Daoy (cell line): ENCODE measurements at places on chromosomes 5 and 9. TPM values are rescaled to one million over a fixed set of nuclear protein-coding genes. Genes with fewer than 3 reads are reported as not detected.
A peak's percentile ranks its signal among the peaks of the same experiment; 100 is the strongest.

- DNase-seq = no peak
Observed at GRCh38 chr9:10055886-10056395, 556.9 kb downstream of the PTPRD start.

DNA sequence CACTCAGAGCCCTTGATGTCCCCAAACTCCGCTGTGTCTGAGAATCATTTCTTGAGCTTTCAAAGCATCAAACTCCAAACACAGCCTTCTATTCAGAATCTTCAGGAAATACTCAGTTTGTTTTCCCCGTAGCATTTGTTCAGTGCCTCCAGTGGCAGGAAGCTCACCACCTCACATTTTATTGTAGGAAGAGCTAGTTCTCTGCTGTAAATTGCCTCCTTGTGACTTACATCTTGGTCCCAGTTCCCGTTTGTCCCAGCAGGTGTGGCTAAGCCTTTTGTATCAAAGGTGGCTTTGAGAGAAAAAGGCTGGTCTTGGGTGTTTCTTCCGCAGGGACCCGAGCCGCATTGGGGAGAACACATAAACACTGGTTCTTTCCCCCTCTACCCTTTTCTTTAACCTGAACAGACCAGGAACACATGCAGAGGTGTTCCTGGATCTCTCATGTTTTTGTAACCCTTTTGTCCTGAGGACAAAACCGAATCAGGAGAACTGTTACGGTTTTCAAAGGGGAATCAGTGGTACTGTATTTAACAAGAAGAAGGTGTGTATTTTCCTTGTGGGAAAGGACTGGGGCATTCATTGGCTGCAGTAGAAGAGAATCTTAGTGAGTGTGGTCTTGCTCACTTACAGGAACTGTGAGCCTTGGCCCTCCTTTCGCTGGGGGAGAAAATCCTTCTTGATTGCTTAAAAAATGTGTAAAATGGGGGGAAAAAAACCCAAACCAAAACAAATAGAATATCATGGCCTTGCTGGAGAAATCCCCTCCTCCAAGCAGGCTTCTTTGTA, 1.9 kb downstream of the OSMR start:
- DNase-seq = no peak

- DNase-seq = no peak
Observed at GRCh38 chr5:101393795-101394450, 490.8 kb upstream of the ST8SIA4 start.

GRCh38 chr9:114096041-114096511, 3.0 kb downstream of the KIF12 start:
- DNase-seq = no peak

GRCh38 chr9:133930682-133931485, 61.2 kb downstream of the VAV2 start:
- no peak for DNase-seq

- DNase-seq = peak; percentile 34
Observed at GRCh38 chr9:8823131-8823895, 1023.7 kb upstream of the DMAC1 start.

- no peak for DNase-seq
Observed at GRCh38 chr9:80410106-80410505, 838.3 kb downstream of the TLE4 start.

GRCh38 chr5:169197343-169197742, 103.6 kb downstream of the SLIT3 start:
- DNase-seq = no peak

GRCh38 chr5:38463634-38464521, 92.6 kb downstream of the LIFR start:
- DNase-seq = peak; percentile 81

DNA sequence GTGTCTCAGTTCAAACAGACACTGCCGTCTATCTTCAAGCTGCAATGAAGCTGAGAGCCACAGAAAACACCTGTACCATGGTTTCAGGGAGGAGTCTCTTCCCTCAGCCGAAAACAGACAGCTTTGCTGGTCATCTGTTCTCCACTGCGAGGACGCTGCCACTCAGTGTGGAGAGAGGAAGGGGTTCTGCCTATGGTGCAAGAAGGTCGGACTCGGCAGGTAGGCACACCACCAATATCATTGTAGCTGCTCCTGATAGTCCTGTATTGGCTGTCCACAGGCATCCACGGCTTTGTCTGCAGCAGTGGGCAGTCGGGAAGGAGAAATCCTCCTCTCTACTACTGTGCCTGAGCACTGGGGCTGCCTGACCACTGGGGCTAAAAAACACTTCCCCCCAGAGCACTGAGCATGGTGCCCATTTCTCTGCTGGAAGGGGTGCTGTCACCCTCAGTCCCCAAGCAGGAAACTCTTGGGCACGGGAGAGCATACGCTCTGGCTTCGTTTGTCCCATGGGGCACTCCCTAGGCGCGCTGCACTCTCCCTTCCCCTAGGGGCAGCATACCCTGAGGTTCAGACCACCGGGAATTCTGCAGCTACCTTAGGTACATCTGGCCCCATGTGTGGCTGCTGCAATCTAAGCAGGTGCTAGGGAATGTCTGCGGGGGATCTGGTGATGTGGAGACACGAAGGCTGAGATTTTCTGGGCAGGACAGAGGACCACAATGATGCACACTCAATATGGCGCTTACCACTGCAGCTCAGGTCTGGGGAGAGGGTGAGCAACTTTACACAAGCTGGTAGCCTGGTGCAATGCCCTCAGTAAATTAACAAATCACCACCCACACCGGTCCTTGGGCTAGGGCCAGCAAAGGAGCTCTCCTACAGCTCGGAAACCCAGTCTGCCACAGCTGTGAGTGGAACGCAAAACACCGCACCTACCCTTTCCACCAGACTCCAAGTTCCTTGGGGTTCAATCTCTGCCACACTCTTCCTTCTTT, 880.9 kb upstream of the SEMA6A start:
- DNase-seq = no peak

- DNase-seq = peak; percentile 83
Observed at GRCh38 chr9:85401998-85402397, 339.8 kb downstream of the AGTPBP1 start.

DNA sequence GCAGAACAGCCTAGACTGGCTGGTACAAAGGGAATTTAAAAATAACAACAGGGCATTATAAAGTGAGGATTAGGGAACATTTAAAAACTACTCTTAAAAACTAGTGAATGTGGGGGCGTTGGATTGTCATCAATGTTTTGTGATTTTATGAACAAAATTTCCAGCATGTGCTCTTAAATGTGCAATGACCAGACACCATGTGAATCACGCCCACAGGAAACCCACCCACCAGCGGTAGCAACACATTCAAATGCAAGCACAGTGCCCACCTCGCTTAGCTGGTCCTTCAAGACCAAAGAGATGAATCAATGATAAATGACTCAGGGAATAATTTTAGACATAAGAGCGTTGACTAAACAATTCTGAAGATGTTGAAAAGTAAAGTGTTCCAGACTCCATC, 40.9 kb downstream of the S1PR3 start:
- no peak for DNase-seq

GRCh38 chr9:116154334-116154975, 864 bp downstream of the PAPPA start:
- peak; percentile 53 for DNase-seq

DNA sequence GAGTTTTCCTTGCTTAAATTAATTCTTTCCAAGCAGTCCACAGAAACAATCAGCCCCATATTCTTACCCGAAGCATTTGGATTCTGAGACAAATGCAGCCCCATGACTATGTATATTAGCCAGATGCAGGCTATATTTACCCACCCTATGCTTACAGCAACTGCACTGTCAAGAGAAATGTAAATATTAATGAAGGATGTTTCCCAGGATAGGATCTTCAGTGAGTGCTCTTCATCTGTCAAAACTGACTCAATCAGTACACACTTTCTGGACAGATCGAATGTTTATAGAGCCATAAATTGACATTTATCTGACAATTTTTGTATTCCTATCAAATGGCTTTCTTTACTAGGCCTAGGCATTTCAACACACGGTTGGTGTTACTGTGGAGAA, 725.3 kb upstream of the SEMA6A start:
- DNase-seq = no peak

- DNase-seq = no peak
Observed at GRCh38 chr9:32584784-32585183, 11.8 kb upstream of the NDUFB6 start.

- no peak for DNase-seq
Observed at GRCh38 chr9:85478847-85479246, 262.9 kb downstream of the AGTPBP1 start.

DNA sequence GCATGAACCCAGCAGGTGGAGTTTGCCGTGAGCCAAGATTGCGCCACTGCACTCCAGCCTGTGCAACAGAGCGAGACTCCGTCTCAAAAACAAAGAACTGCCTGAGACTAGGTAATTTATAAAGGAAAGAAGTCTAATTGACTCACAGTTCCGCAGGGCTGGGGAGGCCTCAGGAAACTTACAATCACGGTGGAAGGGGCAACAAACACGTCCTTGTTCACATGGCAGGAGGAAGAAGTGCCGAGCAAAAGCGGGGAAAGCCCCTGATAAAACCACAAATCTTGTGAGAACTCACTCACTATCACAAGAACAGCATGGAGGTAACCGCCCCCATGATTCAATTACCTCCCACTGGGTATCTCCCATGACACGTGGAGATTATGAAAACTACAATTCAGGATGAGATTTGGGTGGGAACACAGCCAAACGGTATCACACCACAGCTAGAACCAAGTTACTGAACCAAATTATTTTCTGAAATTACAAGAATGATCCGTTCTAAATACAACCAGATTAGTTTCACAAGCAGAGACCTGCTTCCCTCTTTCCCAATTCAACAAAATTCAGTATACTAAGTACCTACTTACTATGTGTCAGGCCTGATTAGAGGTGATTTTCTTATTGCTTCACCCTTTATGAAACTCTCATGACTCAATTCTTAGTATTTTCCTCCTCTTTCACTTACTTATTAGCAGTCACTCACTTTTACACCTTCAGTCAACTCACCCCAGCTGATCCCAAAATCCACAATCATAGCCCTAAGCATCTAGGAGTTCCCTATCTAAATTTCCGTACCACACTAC, 8.4 kb downstream of the UBTD2 start:
- peak; percentile 65 for DNase-seq

GRCh38 chr5:123705741-123706140, 193.8 kb downstream of the CSNK1G3 start:
- DNase-seq = no peak

- DNase-seq = no peak
Observed at GRCh38 chr5:31047621-31048020, 145.9 kb upstream of the CDH6 start.

- no peak for DNase-seq
Observed at GRCh38 chr5:178473854-178474253, 116.3 kb downstream of the COL23A1 start.

DNA sequence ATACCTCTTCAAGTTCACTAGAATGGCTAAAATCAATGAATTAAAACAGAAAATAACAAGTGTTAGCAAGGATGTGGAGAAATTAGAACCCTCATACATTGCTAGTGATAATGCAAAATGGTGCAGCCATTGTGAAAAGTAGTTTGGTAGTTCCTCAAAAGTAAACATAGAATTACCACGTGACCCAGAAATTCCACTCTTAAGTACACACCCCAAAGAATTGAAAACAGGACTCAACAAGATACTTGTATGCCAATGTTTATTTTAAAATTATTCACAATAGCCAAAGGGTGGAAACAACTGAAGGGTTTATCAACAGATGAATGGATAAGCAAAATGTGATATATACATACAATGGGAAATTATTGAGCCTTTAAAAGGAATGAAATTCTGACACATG, 70.3 kb downstream of the BARX1 start:
- DNase-seq = no peak

GRCh38 chr9:27487927-27488326, 36.2 kb upstream of the IFNK start:
- no peak for DNase-seq

- no peak for DNase-seq
Observed at GRCh38 chr9:90064971-90065370, 460.2 kb downstream of the GADD45G start.

DNA sequence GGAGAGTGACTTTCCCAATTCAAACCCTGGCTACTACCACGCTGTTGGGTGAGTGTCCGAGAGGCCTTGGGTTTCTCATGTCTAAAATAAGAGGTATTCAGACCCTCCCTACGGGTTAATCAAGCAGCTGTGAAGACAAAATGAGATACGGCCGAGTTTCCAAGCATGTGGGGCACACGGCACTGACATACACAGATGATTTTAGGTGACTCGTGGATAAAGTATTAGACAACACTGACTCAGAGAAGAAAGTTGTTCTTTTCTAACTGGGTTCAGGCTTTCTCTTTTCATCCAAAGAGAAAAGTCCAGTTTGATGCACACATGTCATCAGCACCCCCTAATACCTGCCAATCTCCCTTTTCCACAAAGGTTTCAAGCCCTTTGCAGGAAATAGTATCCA, 15.6 kb downstream of the FOXI1 start:
- no peak for DNase-seq

- DNase-seq = no peak
Observed at GRCh38 chr5:109876030-109876725, 186.5 kb downstream of the MAN2A1 start.

DNA sequence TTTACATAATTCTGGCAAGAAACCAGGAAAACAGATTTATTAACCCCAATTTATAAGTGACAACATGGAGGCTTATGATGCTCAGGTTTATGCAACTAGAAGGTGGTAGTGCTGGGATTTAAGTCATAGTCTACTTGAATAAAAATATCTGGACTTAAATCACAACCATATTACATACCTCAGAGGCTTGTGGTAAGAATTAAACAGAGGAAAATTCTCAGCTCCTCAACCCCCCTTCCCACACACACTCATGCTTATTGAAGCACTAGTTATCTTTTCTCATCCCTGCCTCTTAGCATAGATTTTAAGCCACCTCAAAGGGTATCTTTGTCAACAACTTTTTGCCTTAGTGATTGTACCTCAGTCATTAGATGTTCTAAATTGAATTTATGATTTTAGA, 731.0 kb downstream of the PRELID2 start:
- DNase-seq = no peak

GRCh38 chr9:35579130-35579529, 25.9 kb upstream of the TESK1 start:
- no peak for DNase-seq

- peak; percentile 60 for DNase-seq
Observed at GRCh38 chr5:103057208-103058130, 62.5 kb downstream of the GIN1 start.

- DNase-seq = peak; percentile 73
Observed at GRCh38 chr9:72894342-72894741, 58.5 kb downstream of the ALDH1A1 start.

DNA sequence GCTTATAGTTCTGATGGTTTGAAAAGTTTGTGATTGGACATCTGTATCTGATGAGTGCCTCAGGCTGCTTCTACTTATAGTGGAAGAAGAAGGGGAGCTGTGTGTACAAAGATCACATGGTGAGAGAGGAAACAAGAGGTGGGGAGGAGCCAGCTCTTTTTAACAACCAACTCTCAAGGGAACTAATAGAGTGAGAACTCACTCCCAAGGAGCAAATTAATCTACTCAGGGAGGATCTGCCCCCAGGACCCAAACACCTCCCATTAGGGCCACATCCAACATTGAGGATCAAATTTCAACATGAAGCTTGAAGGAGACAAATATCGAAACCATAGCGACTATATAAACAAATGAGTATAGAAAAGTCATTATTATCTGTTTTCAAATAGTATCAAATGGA, 64.7 kb upstream of the PRLR start:
- no peak for DNase-seq

Gene OBP2B
- not detected in 2 replicates for total RNA-seq

Gene PCDHA6
- total RNA-seq = 5.4 and 7.0 TPM in 2 replicates

Gene SMIM33
- not detected in 2 replicates for total RNA-seq

Gene PRR7
- total RNA-seq = 15.7 and 21.4 TPM in 2 replicates

Gene MLANA
- not detected in 2 replicates for total RNA-seq

Gene SPINK6
- total RNA-seq = not detected in 2 replicates

Gene ISOC1
- 35.6 and 37.4 TPM in 2 replicates for total RNA-seq

Gene FOXD4L4
- 0.18 and 0.34 TPM in 2 replicates for total RNA-seq

Gene BHMT2
- total RNA-seq = 3.4 and 8.0 TPM in 2 replicates

Gene MEGF9
- total RNA-seq = 7.1 and 8.0 TPM in 2 replicates

Gene ASPN
- total RNA-seq = not detected in 2 replicates

Gene ACSL6
- 0.06 and 0.46 TPM in 2 replicates for total RNA-seq
